GM06990 (cell line): ENCODE measurements at places on chromosomes 11 and 22.

GRCh38 chr22:48976556-48977535 is 850.8 kb downstream of the BRD1 start:
- no peak for DNase-seq

GRCh38 chr11:94876222-94876621 is 97.1 kb downstream of the CWC15 start:
- DNase-seq, result no peak

GRCh38 chr22:35150183-35151107 is 84.5 kb downstream of the ISX start:
- DNase-seq, result peak; percentile 76

GRCh38 chr11:15651816-15652215 is 537.1 kb downstream of the INSC start:
- DNase-seq, result no peak

- no peak for DNase-seq
Measured at GRCh38 chr11:23205156-23205871, 345.0 kb upstream of the CCDC179 start.

GRCh38 chr22:32217465-32217864 is 12.6 kb upstream of the RFPL2 start:
- no peak for DNase-seq

- peak; percentile 66 for DNase-seq
Measured at GRCh38 chr22:17964643-17965042, 59.7 kb downstream of the MICAL3 start.

DNA sequence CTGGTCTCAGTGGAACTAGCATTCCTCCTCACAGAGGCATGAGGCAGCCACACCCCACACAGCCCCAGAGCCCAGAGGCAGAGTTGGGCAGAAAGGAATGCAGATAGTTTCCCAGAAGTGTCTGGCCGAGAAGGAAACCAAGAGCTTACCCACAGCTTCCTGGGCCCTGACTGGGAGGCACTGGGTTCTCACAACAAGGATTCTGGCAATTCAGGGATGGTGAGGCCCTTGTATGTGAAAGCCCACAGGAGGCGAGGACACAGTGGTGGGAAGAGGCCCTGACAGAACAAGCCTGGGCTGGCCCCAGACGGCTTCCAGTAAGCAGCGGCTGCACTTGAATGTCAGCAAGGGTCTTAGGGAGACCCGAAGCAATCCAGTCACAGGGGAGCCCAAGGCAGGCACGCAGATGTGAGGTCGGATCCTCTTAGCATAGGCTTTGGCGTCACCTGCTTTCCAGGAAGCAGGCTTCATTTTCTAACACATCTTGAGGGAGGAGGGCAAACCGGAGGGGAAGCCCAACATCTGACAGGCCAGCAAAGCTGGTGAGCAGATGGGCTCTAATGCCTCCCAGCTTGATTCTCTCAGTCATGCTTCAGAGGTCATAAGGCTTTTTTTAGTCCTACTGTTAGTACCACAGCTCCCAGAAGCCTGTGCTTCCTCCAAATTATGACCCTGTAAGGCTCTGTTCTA is 78.3 kb upstream of the AKIP1 start:
- peak; percentile 64 for DNase-seq

- DNase-seq, result no peak
Measured at GRCh38 chr11:19952911-19953310, 207.4 kb downstream of the DBX1 start.

DNA sequence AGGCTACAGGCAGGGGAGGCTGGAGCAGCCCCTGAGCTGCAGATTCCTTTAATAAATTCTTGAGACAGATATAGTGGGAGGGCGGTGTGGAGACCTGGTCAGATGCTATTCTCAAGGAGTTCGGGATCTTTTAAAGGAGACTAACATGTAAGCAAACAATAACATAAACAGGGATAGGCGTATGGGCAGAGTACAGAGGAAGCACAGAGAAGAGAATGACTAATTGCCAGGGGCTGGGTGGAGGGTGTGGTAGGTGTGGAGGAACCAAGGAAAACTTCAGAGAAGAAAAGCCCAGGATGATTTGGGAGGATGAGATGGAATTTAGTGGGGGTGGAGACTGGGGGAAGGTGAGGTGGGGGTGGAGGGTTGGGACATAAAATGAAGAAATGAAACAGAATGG is 9.7 kb upstream of the HEPHL1 start:
- DNase-seq, result no peak

DNA sequence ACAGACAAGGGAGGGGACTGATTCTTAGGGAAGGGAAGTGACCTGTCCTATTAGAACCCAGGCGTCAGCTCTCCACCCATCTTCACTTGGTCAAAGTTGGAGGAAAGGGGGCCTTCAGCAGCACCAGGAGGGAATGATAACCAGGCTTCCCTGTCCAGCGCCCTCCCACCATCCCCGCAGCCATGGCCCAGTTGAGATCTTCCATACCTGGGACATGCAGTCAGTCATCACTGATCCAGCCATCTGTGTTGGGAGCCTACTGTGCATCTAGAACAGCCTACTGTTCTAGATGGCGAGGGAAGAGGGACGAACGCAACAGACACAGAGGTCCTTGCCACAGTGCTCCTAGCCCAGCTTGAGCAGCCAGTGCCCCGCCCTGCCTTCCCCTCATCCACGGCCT is 40.6 kb downstream of the PDGFB start:
- no peak for DNase-seq

GRCh38 chr11:76808171-76808570 is 25.0 kb downstream of the TSKU start:
- DNase-seq, result no peak

GRCh38 chr22:49141761-49142160 is 685.9 kb downstream of the BRD1 start:
- DNase-seq, result no peak

DNA sequence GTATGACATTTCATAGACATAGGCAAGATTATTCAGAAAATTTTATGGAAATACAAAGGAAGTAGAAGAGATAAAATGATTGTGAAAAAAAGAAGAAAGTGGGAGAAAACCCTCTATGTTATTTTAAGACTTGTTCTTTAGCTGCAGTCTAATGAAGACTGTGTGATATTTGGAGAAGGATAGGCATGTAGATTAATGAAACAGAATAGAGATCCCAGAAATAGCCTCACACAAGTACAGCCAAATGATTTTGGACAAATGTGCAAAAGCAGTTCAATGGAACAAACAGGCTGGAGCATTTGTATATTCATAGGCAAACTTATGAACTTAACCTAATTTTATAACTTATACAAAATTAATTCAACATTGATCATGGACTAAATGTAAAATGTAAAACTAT is 14.3 kb downstream of the ANO5 start:
- DNase-seq, result no peak
